Stimulated activated CD8-positive, alpha-beta memory T cell treated with anti-CD3 and anti-CD28 coated beads, Interleukin-7, amount 100 ng/mL, for 1 hour (primary cell): ENCODE measurements at places on chromosomes 11 and 22.

GRCh38 chr11:4551346-4551979 is 6.5 kb downstream of the OR52M1 start:
- DNase-seq = no peak

- DNase-seq = no peak
Observed at GRCh38 chr22:40107244-40107643, 70.5 kb upstream of the TNRC6B start.

GRCh38 chr11:68120273-68121066 is 718 bp downstream of the CHKA start:
- no peak for DNase-seq

GRCh38 chr11:63504933-63505586 is 824 bp upstream of the LGALS12 start:
- DNase-seq = no peak

- peak; percentile 50 for DNase-seq
Observed at GRCh38 chr22:39117585-39118191, 20.6 kb downstream of the APOBEC3H start.

DNA sequence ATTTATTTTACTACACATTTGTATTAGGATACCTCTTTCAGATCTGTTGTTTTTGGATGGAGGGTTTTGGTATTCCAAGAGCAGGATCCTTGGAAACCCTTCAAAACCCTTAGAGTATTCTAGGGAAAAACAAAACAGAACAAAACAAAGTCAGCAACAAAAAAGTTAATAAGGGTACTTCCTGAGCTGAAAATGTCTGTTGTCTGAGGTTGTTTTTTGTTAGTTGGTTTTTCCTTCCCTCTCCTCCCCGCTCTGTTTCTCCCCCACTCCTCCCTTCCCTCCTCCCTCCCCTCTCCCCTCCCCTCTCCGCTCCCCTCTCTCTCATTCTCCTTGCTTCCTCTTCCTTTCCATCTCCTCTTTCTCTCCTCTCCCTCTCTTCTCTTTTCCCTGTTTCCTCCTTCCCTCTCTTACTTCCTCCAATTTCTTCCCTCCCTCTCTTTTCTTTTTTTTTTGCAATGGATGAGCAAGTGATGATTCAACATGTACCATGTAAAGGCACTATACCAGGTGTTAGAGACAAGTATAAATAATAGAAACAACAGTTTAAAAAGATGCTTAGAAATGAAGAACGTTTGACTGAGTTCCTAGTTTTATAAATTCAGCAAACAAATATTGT is 160.6 kb downstream of the TMEM135 start:
- no peak for DNase-seq

- DNase-seq = no peak
Observed at GRCh38 chr11:34104680-34105078, 750 bp upstream of the NAT10 start.

- DNase-seq = peak; percentile 57
Observed at GRCh38 chr22:28829358-28830181, 29.2 kb upstream of the XBP1 start.

DNA sequence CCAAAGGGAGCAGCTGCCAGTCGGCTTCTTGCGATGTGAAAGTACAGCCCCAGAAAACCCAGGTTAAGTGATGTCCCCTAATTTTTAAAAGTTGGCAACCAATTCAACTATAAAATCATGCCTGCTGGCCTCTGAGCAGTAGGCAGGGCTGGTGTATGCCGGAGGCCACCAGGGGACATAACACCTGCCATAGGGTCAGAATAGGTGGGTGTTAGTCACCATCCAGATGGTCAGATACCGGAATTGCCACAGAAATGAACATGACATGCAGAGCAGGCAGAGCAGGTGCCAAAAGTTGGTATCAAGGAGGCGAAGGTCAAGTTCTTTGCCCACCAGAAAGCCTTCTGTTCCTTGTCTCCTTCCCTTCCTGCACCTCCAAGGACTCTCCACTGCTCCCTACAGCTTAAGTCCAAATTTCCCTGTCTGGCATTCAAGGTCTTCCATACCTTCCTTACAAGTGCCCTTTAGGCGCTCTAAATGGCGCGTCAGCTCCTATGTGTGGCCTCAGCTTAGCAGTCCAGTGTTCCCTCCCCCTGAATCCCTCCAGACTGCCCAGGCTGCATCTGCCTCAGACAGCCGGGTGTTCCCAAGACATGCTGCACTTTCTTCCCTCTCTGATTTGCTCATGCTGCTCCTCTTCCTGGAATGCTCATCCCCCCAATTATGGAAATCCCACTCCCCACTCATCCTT is 45.1 kb downstream of the PTPRJ start:
- no peak for DNase-seq

GRCh38 chr11:47908198-47908597 is 60.0 kb upstream of the NUP160 start:
- no peak for DNase-seq

- no peak for DNase-seq
Observed at GRCh38 chr11:20158597-20159257, 1.5 kb downstream of the DBX1 start.

GRCh38 chr11:116727990-116728389 is 44.8 kb downstream of the BUD13 start:
- DNase-seq = no peak

- DNase-seq = no peak
Observed at GRCh38 chr11:96052921-96053651, 129.2 kb upstream of the MTMR2 start.

DNA sequence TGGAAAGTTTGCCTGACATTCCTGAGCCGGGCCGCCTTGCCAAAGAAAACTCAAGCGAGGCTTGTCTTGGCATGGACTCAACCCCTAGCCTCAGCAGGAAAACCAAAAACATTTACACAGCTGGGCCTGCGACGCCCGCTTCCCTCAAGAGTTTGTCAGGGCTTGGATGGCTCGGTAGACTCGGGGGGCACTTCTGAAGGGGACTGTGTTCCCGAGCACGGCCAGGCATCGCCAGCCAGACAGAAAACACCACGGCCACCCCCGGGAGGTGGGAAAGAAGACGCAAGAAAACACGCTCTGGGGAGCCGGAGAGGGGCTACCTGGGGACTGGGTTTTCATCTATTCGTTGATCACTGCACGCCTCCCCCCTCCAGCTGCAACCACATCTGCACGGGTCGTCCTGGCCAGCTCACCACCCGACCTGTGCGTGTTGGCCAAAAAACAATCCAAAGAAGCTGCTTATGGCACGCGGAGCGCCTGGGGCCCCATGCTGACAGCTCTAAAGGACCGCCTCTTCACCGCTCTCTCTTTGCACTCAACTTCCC is 380.7 kb downstream of the MN1 start:
- DNase-seq = no peak

GRCh38 chr11:36618363-36619047 is 20.5 kb upstream of the RAG2 start:
- DNase-seq = no peak

GRCh38 chr22:38223289-38223960 is 21.6 kb downstream of the MAFF start:
- no peak for DNase-seq

GRCh38 chr22:23856721-23857605 is 712 bp upstream of the SLC2A11 start:
- DNase-seq = no peak

GRCh38 chr22:38051900-38052862 is 5.0 kb upstream of the PICK1 start:
- DNase-seq = peak; percentile 59

DNA sequence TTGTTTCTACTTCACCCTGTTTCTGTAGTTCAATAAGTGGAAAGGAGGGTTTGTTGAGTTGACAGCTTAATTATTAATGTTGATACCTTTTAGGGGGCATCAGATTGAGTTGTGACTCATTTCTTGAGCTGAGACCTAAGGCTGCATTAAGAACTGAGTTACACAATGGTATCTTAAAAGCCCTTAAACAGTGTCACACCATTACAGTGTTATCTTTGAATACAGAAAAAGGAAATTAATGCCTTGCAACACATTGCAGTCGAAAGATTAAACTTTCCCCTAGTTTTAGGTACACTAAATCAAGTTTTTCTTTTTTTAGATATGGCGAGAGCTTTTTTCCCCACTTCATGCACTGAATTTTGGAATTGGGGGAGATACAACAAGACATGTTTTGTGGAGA is 16.7 kb downstream of the PAFAH1B2 start:
- no peak for DNase-seq

GRCh38 chr22:44880610-44881290 is 128.4 kb downstream of the ARHGAP8 start:
- DNase-seq = no peak

- no peak for DNase-seq
Observed at GRCh38 chr22:17997456-17997855, 26.9 kb downstream of the MICAL3 start.

- no peak for DNase-seq
Observed at GRCh38 chr11:36130401-36130800, 158.8 kb downstream of the COMMD9 start.

- DNase-seq = no peak
Observed at GRCh38 chr11:76560219-76560618, 110.3 kb downstream of the LRRC32 start.

GRCh38 chr11:44067266-44067665 is 1.2 kb downstream of the ACCS start:
- DNase-seq = no peak

- no peak for DNase-seq
Observed at GRCh38 chr11:118820412-118821357, 29.7 kb upstream of the DDX6 start.

GRCh38 chr11:61976420-61976800 is 9.0 kb upstream of the FTH1 start:
- DNase-seq = no peak

- DNase-seq = peak; percentile 70
Observed at GRCh38 chr11:18720808-18721560, 5.0 kb downstream of the IGSF22 start.

DNA sequence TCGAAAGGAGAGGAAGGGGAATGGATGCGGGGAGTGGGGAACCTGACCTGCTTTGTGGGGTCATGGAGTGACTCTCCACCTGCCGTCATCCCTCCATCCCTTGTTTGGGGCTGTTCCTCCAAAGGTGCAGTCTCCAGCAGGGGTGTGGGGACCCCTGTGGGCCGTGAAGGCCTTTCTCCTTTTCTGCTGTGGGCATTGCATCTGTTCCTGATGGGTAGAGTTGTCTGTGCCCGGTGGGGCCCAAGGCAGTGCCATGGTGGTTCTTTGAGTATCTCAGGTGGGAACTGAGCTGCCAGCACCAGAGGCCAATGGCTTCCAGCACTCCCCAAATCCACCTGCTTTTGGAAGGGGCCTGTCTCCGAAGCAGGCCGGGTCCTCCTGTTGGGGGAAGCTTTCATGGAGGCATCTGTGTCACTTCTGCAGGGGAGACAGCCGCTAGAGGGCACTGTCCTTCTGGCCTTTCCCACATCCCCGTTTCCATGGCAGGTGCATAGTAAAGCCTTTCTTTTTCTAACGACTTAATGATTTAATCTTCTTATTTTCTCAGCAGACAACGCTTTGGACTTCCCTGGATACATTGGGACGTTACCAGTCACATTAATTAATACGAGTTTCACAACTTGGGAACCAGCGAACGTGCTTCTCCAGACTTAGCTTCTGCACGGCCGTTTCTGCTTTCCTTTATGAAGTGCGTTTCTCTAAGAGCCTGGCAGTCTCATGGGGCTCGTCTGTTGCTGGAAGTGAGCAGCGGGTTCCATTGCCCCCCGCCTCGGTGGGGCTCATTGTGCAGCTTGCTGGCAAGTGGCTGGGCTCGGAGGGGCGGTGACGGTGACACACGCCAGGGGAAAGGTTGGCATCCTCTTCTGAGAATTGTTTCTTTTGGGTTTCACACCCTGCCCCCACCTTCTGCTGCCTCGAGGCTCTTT is 57.1 kb downstream of the PARVB start:
- peak; percentile 54 for DNase-seq

GRCh38 chr11:66068923-66069714 is 953 bp upstream of the PACS1 start:
- DNase-seq = no peak

DNA sequence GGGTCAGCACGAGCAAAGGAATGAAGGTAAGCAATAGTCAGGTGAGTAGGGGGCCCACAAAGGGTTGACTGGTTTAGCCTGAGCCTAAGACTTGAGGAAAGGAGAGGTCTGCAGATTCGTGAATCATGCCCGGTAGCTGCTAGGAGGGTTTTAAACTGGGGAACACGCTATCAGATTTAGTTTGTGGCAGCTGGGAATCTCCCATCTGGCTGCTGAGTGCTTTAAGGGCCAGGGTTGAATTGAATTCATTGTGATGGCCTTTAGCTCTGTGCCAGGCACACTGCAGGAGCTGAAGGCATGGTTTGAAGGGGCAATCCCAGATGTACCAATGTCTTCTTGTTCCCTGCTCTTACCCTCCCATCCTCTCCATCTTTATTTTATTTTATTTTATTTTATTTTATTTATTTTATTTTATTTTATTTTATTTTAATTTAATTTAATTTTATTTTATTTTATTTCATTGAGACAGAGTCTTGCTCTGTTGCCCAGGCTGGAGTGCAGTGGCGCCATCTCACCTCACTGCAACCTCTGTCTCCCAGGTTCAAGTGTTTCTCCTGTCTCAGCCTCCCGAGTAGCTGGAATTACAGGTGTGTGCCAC is 1.9 kb upstream of the NECTIN1 start:
- no peak for DNase-seq

- DNase-seq = no peak
Observed at GRCh38 chr11:43756575-43756974, 76.0 kb downstream of the HSD17B12 start.

DNA sequence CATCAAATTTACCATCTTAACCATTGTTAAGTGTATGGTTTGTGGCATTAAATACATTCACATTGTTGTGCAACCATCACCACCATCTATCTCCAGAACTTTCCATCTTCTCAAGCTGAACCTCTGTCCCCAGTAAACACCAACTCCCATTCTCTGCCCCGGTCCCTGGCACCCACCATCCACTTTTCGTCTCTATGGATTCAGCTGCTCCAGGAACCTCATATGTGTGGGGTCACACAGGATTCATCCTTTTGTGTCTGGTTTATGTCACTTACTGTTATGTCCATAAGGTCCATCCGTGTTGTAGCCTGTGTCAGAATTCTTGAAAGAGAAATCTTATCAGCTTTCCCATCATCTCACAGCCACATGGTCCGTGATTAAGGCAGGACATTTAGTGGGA is 16.3 kb downstream of the TSPAN32 start:
- DNase-seq = no peak

GRCh38 chr22:29434288-29434687 is 4.1 kb upstream of the RFPL1 start:
- DNase-seq = no peak

- no peak for DNase-seq
Observed at GRCh38 chr11:98587884-98588283, 432.9 kb upstream of the CNTN5 start.

- no peak for DNase-seq
Observed at GRCh38 chr22:21827628-21828267, 39.7 kb downstream of the MAPK1 start.

DNA sequence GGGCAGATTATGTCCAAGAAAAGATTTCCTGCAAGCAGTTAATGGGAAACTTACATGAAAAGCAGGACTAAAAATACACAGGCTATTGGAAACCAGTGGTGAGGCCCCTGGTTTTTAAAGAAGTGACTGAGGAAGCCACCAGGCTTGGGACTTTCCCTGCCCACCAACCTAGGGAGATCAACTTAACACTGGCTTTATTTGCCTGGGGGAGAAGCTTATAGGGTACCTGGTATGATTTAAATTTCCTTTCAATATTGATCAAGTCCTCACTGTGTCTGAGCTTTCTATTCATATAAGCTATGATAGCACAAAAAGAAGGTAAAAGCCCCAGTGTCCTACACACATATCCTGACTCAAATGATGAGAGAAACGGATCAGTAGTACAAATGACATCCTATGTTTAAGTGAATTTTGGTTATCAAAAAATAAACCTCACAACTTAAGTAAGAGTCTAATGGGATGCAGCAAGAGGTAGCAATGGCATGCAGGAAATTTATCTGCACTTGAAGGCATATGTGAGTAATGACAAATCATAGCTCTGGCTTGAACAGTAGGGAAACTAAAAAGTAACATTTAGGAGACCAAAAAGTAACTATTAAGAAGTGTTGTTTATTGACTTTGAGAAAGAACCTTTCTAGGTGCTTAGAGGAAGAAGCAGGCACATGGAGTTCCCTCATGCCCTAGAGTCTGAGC is 85.3 kb downstream of the GAB2 start:
- DNase-seq = no peak
